ENCODE measurements at places on chromosomes 11 and 22.

GRCh38 chr11:48077251-48077650 is 96.9 kb downstream of the PTPRJ start:
- no peak for DNase-seq

DNA sequence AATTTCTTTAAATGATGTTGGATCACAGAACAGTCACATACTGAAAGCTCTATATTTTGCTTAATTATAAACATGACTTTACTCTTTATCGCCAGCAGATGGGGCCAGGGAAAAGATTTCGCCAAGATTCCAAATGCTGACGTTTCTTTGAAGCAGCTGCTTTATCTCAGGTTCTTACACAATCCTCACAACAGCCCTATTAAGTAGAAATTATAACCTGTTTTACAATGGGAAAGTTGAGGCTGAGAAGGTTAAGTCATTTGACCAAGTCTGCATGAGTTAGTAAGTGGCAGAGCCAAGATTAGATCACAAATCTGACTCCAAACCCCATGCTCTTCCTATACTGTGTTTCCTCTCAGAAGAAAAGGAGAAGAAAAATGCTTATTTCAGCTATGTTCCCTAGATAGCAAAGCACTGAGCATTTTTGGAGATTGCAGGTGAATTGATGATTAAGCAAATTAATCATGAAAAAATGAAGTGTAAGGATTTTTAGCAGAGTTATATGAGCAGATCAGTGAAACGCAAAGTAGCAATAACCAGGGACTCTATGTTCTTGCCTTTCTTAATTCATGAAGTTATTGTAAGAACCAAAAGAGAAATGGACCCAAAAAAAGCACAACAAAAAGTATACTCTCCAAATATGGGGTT is 79.0 kb downstream of the AASDHPPT start:
- peak; percentile 43 for DNase-seq

- DNase-seq = no peak
Observed at GRCh38 chr11:45935349-45936064, 13.1 kb downstream of the LARGE2 start.

- DNase-seq = no peak
Observed at GRCh38 chr11:102476069-102476468, 23.5 kb upstream of the TMEM123 start.

DNA sequence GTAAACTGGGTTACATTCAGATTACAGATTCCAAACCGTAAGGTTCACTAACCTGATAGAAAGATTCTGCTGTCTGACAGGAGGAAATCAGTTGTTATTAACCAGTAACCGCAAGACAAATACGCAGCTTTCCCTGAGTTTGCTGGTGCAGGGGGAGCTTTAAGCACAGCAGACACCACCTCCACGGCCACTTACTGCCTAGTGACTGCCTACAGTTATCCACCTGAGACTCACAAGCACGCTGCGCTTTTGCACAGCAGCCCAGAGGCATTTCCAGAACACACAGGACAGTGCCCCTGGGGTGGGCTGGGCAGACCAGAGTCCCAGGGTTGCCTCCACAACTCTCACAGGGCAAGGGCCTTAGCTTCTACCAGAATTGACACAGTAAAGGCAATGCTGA is 90.9 kb downstream of the CTTN start:
- peak; percentile 82 for DNase-seq

DNA sequence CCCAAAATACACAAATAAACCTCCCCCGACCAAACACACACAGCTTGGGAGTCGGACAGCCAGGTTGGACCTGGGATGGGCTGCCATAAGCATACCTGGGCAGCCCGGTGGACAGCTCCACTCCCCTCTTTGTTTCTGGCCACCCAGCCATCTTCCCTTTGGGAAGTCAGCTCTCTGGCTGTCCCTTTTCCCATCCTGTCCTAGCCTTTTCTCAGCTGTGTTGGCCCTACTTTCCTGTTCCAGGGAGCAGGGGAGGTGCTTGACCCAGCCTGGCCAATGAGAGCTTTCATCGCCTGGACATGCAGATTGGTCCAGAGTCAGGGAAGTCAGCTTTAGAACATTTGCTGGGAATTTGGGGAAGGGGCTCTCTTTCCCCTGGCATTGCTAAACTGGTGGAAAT is 68.7 kb upstream of the NECTIN1 start:
- no peak for DNase-seq

Measured in osteoblast (primary cell).